Head of caudate nucleus (tissue), 42 donors: ENCODE measurements at places on chromosomes 4 and X.

DNA sequence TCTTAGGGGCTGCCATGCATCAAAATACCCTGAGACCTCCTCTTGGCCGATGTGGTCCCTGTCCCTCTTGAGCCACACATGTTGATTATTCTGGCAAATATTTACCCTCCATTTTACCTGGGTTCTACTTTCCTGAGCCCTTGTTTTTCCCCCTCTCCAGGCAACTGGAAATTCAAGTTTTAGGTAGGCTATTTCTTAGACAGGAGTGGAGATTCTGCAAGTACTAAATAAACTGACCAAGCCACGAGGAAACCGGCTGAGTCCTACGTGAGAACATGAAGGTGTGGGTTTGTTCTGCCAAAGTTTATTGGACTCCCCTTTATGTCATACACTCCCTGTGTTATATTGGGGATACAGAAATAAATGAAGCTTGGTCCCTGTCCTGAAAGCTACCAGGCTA lies 88.1 kb downstream of the RTL5 start:
- DNase-seq, result no peak

DNA sequence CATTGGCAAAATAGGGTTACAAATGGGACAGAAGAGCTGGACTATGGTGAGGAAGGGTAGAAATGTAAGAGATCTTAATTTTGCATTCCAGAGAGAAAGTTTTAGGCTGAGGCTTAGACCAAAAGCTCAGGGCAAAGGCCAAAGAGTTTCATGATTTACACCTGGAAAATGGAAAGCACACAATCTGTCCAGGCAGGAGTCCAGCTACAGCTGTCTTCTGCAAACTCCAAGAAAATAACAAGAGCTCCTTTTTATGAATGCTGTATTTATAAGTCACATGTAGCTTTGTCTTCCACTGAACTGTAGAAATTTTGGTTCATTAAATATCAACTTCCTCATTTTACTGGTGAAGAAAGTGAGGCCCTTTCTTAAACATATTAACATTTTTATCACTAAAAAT lies 288.0 kb upstream of the ATOH1 start:
- DNase-seq, result no peak

DNA sequence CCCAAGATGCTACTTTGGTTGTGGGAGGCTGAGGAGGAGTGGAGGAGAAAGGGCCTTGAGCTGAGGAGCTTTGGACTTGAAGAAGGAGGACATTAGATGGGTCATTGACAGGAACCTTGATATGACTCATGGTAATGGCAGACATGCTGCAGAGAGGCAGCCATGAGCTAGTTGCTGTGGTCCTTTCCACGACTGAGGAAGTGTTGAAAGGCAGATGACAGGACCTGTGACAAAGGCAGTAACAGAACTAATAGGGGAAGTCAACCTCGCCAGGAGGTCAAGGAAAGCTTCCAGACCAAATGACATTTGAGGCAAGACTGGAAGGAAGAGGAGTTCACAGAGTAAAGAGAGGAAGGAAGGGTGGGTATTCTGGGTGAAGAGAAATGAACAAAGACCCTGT lies 7.6 kb upstream of the XPNPEP2 start:
- no peak for DNase-seq

- DNase-seq, result no peak
These were observed 131.4 kb upstream of the ADGRL3 start for GRCh38 chr4:61068745-61069144.

DNA sequence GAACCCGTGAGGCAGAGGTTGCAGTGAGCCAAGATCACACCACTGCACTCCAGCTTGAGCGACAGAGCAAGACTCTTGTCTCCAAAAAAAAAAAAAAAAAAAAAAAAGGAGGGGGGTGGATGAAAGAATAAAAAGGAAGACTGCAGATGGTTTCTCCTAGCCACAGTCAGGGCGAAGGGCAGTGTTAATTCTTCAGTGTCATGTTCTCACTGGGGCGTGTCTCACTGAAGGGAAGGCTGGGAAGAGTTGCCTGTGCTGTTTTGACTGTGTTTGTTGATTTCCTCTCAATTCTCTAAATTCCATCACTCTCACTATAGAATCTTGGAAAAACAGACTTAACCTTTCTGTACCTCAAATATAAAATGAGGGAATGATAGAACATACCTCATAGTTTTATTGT lies 71.6 kb upstream of the DHX15 start:
- no peak for DNase-seq

DNA sequence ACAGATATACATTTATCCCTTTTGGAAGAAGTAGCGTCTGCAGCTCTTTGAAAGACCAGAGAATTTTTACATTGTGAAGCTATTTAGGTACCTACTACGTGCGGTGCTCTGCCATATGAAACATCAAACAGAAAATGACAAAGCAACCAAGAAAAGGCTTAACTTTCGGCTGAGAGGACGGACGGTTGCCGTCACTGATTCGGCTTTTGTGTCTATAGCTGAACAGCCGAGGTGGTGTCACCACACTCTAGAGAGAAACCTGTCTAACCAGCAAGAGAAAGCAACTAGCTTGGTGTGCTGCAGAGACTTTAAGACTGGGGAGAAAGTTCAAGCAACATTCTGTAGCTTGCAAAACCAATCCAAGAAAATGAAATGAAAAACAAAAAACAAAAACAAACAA lies 145.5 kb downstream of the SHOX start:
- no peak for DNase-seq

DNA sequence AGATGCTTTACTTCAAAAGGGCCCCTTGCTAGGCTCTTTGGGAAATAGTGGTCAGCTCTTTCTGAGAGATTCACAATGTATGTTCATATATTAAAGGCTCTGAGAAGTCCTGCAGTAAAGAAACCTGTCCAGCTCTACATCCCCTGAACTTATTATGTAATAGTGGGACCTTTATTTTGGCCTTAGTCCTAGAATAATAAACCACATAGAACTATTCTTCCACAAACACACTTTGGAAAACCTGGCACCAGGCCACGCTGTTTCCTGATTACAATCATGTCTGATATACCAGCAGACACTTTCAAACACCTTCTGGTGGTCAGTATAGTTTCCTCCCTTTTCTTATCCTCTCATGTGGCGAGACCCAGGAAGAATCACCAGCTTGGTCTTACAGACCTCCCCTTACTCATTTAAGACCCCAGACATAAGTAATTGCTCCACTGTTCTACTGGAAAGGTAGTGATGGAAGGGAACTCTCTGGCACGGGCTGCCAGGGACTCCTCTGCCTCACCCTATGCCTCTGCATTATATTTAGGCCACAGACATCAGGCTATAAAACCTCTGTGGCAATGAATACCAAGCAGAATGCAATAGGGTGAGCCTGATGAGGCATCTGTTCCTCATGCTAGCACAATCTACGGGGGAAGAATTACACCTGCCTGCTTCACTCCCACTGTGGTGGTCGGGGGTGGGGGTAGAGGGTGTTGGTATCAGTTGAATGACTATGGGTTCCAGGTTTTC lies 5.7 kb upstream of the PPEF1 start:
- DNase-seq, result no peak

DNA sequence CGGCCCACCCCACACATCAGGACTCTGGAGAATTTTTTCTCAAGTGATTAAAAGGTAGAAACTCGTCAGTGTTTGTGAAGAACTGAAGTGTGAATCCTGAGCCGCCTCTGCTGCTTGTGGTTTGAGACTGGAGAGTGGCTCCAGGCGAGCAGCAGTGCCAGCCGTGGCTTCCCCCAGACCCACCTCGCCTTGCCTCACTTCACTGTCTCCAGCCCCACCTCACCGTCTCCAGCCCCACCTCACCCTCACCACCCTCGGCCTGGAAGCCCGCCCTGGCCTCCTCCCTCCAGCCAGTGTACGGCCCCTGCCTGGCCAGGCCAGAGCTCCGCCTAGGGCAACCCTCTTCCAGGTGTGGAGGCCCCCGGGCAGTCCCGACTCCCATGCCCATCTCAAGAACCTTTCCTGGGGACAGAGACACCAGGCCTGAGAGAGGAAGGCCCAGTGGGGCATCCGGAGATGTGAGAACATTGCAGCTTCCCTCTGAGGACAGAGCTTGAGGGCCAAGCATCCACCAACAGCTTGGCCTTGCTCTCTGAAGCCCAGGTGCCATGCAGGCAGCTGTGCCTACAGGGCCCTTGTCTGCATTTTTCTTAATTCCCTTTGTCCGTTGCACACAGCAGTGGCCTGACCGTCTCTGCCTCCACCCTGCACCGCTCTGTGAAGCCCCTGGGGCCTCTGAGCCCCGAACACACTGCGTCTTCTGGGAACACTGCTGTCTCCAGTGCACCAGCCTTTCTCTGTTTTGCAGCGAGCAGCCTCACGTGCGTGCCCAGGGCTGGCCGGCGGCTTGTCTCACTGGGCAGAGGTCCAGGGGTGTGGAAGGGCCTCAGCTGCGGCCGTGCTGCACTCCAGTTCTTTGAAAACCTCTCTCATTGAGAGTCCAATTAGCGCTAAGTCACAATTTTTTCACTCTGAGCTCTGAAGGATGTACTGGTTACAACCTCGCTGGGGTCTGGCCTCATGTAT lies 13.8 kb downstream of the SH3BP2 start:
- DNase-seq, result peak; percentile 51

- DNase-seq, result no peak
These were observed 255.4 kb upstream of the CXorf51A start for GRCh38 chrX:147069926-147070325.

GRCh38 chr4:44679060-44679459 lies 840 bp downstream of the GUF1 start:
- no peak for DNase-seq

DNA sequence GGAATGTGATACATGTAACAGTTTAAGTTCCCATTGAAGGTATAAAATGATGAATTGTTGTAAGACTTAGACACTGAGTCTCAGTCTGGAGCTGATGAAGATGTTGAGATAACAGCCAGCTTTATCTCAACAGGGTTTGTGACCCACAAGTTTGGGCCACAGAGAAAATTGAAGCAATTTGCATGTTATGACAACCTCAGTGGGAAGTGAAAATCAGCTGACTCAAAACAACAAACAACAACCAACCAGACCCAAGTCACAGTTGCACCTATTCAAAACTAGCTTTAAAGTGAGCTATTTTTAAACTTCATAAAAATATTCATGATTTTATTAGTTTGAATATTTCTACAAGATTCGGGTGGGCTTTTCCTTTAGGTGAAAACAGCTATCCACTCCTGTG lies 8.0 kb downstream of the SFRP2 start:
- DNase-seq, result no peak

- peak; percentile 70 for DNase-seq
These were observed 26.6 kb downstream of the ADRA2C start for GRCh38 chr4:3792813-3793212.
